NCI-H2029 (cell line): ENCODE measurements at places on chromosomes 3 and 15.

GRCh38 chr3:125618851-125619250, 23.6 kb upstream of the OSBPL11 start:
- DNase-seq: no peak

GRCh38 chr3:31575448-31575847, 42.7 kb downstream of the STT3B start:
- no peak for DNase-seq

DNA sequence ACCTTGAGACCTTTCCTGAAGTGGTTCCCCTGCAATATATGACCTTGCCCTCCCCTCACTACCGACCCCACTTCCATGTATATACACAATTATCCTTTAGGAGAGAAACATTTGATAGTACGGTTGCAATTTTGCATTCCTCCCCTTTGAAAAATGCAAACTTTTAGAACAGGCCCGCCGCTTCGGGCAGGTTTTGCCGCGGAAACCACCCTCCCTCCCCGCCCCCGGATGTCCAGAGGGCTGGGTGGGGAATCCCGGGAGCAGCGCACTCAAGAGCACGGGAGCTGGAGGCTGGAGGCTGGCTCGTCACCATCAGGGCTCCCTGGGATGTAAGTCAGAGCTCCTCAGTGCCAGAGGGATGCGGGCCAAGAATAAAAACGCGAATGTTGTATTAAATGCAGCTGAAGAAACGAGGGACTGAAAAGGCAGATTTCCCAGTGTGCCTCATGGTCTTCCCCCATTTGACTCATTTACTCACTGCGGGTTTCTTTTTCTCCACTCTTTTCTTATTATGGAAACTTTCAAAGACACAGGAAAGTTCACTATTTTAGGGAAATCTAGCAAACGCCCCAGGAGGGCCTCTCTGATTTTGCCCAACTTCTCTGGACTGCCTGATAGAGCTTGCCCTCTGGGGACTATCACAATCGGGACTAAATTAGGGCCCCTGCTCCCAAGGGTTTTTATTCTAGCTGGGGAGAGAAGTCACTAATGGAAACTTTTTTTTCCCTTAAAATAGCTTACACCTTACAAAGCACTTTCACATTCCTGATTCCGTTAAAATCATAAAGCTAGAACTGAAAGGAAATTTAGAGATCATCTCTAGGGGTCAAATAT, 2.9 kb upstream of the USP3 start:
- DNase-seq: peak; percentile 40

DNA sequence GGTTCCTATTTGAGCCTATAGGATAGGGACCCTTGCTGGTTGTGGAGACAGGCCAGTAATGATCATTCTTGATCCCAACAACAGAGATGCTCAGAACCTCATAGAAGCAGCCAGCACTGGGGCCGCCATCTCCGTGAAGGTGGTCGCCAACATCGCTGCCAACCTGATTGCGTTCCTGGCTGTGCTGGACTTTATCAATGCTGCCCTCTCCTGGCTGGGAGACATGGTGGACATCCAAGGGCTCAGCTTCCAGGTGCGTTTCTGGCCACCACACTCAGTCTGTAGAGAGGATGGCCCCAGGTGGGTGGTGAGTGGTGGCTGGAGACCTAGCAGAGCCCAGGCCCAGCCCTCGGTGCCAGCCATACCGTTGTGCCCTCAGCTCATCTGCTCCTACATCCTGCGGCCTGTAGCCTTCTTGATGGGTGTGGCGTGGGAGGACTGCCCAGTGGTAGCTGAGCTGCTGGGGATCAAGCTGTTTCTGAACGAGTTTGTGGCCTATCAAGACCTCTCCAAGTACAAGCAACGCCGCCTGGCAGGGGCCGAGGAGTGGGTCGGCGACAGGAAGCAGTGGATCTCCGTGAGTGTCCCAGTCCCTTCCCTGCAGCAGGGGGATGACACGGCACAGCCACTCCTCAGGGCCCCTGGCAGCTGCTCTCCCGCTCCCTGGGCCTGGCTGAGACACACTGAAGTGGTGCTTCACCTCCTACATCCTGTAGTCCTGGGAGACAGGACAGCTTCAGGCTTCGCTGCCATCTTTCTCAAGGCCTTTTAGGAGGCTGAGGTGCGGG, 46.5 kb upstream of the PDE8A start:
- no peak for DNase-seq

- DNase-seq: no peak
Measured at GRCh38 chr3:186708983-186709679, 8.0 kb upstream of the KNG1 start.

- DNase-seq: no peak
Measured at GRCh38 chr15:101088788-101089578, 162.9 kb downstream of the CHSY1 start.

DNA sequence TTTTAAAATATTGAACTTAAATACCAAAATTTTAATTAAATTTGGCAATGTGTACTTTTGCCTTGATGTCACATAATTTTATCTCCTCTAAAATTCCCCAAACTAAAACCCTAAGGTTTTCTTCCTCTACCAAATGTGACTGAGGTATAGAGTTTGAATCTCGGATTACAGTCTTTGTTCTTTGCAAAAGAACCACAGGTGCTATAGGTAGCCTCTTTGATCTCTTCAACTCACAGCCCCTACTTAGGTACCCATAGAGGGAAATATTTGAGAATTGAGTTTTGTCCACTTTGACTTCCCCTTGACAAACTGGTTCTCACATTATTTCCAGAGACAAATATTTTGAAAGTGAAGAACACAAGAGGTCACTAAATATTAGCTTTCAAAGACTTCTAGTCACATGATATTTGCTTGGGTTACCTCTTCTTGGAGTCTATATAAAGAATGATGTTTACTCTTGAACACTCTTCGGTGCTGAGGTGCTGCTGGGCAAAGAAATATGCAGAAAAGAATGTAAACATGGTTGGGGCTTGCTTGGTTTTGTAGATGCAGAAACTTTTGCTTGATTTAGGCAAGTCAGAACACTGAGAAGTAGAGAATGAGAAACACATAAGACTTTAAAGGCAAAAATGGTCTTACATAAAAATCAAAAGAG, 120.8 kb upstream of the MCTP2 start:
- no peak for DNase-seq
